Body of pancreas (tissue), 4 donors: ENCODE measurements at places on chromosomes 3 and 15. TPM values are rescaled to one million over a fixed set of nuclear protein-coding genes. Genes with fewer than 3 reads are reported as not detected.

DNA sequence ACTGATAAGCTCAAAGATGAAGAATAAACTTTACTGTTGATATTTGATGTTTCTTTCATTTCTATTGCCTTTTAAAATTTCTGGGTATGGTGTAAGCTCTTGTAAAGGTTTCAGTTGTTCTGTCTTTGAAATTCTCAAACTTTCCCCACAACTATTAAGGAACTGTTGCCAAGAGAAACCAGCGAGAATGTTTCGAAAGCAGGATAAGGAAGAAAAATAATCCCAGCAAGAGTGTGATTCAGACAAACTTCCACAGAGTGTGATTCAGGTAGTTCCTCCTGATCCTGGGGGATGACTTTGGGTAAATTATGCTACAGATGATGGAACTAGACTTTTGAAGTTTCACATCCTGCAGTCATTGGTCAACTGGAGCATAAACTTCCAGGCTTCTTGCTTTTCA, 632.0 kb downstream of the NSUN3 start:
- no peak for DNase-seq

IL17RB gene
- 17.6 TPM for total RNA-seq

GRCh38 chr3:194785315-194785714, 99.6 kb downstream of the FAM43A start:
- DNase-seq: no peak

DNA sequence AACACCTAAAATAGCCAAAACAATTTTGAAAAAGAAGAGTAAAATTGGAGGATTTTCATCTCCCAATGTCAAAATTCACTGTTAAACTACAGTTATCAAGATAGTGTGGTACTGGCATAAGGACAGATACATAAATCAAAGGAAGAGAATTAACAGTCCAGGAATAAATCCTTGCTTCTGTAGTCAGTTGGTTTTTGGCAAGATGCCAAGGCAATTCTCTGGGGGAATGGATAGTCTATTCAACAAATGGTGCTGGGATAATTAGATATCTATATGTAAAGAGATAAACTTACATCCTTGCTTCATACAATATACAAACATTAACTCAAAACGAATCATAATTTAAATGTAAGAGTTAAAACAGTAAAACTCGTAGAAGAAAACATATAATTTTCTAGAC, 57.9 kb upstream of the SELENOK start:
- no peak for DNase-seq

HIGD2B gene
- total RNA-seq: not detected

- DNase-seq: no peak
Observed at GRCh38 chr3:186532598-186533072, 11.5 kb downstream of the CRYGS start.

- no peak for DNase-seq
Observed at GRCh38 chr3:126872701-126873342, 110.1 kb upstream of the PLXNA1 start.

GRCh38 chr15:80070840-80071239, 11.4 kb downstream of the ZFAND6 start:
- DNase-seq: no peak

DNA sequence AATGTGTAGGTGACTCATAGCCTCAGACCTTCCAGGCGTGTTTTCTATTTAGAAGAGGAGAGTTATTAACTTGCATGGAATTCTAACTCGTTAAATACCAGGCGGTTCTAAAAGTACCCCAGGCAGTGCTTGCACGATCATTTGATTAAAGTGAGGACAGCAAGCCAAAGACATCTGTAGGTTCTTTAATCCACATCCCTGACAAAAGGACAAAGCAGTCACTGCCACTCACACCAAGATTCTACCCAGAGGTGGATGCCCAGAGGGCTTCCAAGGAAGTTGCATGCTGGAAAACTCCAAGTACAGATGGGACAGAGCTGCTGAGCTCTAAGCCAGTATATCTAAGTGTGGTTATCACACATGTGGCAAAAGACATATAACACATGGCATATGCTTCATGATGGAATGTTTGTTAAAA, 372.1 kb downstream of the ROBO2 start:
- DNase-seq: no peak
